ENCODE measurements at places on chromosomes 4 and X. TPM values are rescaled to one million over a fixed set of nuclear protein-coding genes. Genes with fewer than 3 reads are reported as not detected.

The MAGEA12 gene
- 0.29 TPM for total RNA-seq

The TLL1 gene
- total RNA-seq: 0.12 TPM

The PLXNB3 gene
- total RNA-seq: 3.9 TPM

The FAT4 gene
- 1.4 TPM for total RNA-seq

The MAGEC2 gene
- not detected for total RNA-seq

The PPP4R3C gene
- not detected for total RNA-seq

The GNL3L gene
- 24.5 TPM for total RNA-seq

The SPANXN3 gene
- not detected for total RNA-seq

The DGAT2L6 gene
- total RNA-seq: not detected

The ADGRG2 gene
- total RNA-seq: 11.1 TPM

The ABCB7 gene
- total RNA-seq: 13.5 TPM

The PHOX2B gene
- not detected for total RNA-seq

All from A549 treated with AZD2906 at 1 μM for 4 hours (cell line).